Posterior cingulate gyrus (tissue), 11 donors: ENCODE measurements at places on chromosomes 2 and 18.

- no peak for DNase-seq
These were observed 593 bp downstream of the ZNF514 start for GRCh38 chr2:95158891-95159619.

- no peak for DNase-seq
These were observed 165.8 kb upstream of the TCF4 start for GRCh38 chr18:55753643-55754263.

DNA sequence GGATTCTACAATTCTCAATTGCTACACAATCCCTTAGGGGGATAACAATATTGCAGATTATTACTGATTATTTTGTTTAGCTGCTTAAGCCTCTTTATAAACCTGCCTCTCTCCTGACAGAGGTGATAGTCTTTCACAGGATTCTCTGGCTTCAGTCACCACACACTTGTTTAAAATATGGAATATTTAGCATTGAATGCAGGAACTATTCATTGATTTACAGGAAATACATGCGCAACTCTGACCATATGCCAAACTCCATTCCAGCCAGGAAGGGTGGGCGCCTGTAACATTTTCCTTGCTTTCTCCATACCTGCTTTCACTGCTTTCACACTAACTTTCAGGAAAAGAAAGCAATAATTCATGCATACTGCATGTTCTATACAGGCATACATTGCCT lies 44.8 kb upstream of the ARHGAP15 start:
- no peak for DNase-seq

- no peak for DNase-seq
These were observed 425.7 kb downstream of the LRATD1 start for GRCh38 chr2:15058015-15058720.

DNA sequence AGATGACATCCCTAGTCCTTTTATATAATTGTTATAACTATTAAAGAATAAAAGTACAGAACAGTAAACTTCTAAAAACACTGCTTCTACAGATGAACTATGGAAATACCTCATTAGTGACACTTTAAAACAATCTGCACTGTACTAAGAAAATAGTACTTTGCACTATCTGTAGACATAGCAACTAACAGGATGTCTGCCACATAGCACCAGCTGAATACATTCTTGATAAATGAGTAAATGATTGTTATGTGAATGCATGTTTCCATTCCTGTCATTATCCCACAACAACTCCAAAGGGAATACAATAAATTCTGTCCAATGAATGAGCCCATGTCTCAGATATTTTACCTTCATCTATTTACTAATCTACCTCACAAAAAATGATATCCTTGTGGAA lies 115.3 kb upstream of the SLC35G4 start:
- DNase-seq, result no peak

DNA sequence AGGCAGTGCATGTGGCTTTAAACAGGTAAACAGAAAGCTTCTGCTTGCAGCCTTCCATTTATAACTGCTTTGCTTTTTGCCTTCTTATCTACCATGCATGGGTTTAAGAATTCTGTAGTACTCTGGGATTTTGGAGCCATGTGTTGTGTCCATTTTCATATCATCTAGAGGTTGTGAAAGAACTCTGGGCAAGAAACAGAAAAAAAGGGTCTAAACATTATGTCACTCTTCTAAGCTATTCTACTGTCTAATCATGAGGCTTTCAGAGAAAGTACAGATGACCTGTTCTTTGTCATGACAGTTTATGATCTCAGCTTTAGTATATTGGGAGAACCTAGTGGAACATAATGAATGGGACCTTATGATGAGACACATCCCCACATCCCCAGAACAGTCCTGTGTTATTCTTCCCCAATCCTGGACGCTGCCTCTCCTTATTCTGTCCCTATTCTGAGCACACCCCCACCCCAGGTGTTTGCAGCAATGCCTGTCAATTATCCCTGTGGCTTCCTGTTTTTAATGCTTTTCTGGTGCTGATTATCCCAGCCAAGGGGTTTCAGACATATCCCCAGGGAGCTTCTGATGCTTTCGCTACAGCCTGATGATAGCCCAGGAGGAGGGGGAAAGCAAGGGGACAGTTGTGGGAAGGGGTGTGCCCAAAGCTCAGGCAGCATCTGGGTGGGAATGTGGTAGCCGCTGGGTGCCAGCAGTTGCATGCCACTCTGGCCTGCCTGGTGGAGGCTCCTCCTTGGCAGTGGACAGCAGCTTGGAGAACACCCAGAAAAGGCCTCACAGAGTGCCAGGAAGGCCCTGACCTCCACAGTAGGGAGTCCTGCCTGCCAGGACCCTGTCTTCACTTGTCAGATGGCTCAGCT lies 169.5 kb upstream of the MAP3K20 start:
- DNase-seq, result no peak

- no peak for DNase-seq
These were observed 22.4 kb upstream of the UGP2 start for GRCh38 chr2:63819256-63819655.

GRCh38 chr2:28547223-28547860 lies 51.5 kb downstream of the PLB1 start:
- DNase-seq, result no peak

DNA sequence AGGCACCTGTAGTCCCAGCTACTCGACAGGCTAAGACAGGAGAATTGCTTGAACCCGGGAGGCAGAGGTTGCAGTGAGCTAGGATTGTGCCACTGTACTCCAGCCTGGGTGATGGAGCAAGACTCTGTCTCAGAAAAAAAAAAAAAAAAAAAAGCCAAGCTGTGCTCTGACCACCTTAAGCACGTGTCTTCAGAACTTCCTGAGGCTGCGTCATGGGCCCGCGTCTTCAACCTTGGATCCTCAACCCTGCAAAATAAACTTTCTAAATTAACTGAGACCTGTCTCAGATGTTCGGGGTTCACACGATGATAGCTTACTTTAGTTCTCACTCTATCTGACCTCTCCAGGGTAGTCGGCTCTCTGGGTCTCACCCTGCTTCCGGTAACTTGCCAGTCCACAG lies 65.8 kb upstream of the CABLES1 start:
- DNase-seq, result no peak

DNA sequence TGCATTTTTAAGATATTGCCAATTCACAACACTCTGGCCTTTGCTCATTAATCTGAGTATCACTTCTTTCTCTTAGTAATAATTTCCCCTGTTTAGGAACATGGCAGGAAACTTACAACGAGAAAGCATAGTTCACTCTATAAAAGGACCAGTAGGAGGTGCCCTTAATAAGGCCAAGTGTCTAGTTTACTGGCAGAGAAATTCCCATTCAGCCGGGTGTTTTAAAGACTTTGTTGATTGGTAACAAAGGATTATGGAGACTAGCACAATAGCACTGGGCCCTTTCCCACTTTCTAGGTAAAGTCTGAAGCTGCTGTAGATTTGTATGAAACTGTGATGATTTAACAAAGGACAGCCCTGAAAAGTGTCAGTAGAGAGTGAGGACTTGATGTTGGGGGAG lies 3.1 kb downstream of the DCC start:
- DNase-seq, result no peak

DNA sequence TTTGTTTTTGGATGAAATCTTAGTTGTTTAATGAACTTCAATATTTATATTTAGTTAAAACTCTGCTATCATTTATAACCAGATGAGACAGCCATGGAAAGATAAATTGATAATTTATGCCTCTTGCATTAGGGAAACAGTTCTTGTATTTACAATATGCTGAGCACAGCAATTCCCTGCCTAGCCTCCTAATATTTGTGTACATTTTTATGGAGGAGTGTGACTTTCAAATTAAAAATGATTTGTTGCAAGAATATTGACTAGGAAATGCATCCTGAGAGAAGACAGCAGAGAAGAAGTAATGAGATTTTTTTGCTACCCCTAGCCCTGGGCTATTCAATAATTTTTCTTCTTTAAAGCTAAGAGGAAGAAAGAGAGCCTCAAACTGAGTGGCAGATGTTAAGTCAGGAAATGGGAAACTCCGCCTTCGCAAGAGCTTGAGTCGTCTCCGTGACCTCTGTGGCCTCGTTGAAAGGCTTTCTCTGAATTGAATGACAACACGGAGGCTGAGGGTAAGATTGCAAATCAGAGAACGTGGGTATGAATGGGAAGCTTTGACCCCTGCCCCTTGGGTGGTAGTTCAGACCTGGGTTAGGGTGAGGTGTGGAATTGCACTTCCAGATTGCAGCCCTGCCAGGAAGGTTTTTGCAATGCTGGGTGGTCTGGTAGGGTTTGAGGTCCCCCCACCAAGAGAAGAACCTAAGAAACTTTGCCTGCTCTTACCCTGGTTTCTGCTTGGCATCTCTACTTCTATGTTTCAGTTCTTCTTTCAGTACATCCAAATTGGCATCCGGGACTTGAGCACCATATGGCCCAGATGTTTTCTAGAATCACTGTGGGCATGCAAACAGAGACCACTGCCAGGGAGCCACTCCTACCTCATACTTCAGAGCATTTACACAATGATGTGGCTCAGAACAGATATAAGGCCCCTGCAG lies 210.3 kb upstream of the RBMS1 start:
- no peak for DNase-seq

DNA sequence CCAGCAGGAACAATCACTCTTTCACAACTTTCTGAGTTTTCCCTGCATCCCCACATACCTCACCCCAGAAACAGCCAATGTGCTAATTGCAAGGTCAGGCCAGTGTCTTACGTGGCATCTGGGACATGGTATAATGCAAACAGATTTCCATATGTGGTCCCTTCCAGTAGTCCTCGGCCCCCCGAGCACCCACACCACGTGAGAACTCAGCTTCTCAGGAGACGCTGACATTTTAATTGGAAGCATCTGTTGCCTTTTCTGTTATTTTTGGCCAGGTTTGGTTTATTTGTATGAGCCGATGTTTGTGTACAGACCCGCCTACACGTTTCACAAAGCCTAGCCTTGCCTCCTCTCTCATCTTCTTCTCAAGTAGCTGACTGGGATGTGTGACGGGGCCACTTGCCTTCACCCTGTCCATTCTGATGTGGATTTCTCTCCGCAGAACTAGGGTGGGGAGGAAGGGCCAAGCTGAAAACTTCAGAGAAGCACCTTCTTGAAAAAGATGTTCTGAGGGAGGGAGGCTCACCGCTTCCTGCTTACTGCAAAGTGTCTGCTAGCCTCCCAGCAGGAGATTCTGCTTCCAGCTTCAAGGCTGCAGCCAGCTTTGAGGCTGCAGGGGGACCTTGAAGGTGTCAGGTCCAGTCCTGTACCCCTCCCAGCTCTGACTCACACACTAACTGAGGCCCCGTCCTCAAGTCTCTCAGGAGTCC lies 109.6 kb upstream of the SLC14A2 start:
- no peak for DNase-seq

DNA sequence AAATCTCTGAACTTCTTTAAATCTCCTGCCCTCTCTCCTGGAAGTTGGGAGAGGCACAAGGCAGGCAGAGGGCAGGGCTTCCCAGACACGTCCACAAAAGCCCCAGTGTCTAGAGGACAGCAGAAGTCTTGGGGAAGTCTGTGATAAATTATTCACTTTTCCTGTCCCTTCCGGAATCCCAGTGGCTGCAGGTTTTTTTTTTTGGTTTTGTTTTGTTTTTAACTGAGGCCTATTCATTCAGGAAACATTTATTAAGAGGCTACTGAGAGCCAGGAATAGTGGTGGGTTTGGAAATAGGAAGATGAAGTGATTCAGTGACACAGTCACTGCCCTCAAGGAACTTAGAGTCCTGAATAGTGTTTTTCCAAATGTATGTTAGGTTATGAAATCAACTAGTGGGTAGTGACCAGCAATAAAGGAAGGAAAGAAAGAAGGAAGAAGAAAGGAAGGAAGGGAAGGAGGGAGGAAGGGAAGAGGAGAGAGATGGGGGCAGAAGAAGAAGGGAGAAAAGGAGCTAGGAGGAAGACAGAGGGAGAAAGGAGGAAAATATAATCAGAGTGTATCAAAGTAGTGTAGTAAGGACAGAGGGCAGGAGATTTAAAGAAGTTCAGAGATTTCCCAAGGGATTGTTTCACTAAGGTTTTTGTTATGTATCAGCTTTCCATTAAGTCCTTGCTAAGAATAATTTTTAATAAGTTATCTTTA lies 98.9 kb upstream of the ZFP36L2 start:
- DNase-seq, result no peak

DNA sequence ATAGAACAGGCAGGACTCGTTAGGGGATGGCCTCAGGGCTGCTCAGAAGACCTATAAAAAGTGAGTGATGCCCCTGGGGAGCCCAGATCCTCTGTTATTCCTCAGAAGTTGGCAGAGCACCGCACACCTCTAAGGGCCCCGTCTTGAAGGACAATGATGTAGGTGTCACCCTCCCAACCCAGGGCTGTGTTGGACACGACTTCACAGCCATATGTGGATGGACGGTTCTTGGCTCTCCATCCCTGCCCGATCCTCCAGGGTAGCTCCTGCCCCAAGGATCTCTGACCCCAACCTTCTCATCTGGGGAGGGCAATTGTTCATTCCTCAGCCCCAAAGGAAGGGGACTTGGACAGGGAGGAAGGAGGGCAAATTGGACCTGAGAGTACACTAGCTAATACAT lies 246.1 kb downstream of the DYSF start:
- DNase-seq, result no peak

DNA sequence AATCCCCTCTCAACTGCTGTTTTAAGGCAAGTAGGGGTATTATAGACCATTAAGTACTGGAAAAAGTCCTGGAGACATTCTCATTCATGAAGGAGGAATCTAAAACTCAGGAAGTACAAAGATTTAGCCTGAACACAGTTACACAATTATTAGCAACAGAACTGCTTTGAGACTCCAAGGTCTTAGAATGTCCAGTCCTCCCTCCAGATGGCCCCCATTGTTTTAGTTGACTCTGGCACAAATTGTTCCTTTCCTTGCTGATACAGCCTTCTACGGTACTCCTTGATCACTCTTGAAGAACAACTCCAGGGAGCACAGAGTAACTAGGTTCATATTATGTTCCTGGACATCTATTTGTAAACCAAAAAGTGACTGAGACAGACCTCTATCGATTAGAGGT lies 210.1 kb upstream of the RND3 start:
- no peak for DNase-seq

- DNase-seq, result no peak
These were observed 113.2 kb downstream of the SH3BP4 start for GRCh38 chr2:235064976-235065375.

- DNase-seq, result peak; percentile 41
These were observed 51.7 kb downstream of the ADI1 start for GRCh38 chr2:3467654-3468053.

- no peak for DNase-seq
These were observed 10.9 kb upstream of the MYOM1 start for GRCh38 chr18:3230401-3231334.

GRCh38 chr2:33130544-33130943 lies 183.8 kb downstream of the LTBP1 start:
- DNase-seq, result no peak

DNA sequence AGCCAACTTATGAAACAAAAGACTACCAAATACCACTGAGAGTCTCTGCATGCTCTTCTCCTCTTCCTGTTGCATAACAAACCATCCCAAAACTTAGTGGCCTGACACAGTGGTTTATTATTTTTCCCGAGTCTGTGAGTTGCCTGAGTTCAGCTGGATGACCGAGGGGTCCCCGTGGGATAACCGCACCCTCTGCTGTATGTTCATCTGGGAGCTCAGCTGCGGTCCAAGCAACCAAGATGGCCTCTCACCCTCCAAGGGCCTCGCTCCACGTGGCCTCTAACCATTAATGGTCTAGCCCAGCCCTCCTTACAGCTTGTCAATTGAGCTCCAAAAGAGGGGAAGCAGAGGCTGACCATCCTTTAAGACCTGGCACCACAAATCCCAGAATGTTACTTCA lies 17.1 kb downstream of the ITM2C start:
- no peak for DNase-seq
